ENCODE measurements at places on chromosomes 1 and 21. TPM values are rescaled to one million over a fixed set of nuclear protein-coding genes. Genes with fewer than 3 reads are reported as not detected.

The PLA2G5 gene
- total RNA-seq, result not detected

The NEK2 gene
- total RNA-seq, result 15.0 TPM

The CFAP74 gene
- total RNA-seq, result not detected

The PSRC1 gene
- 18.4 TPM for total RNA-seq

The CDA gene
- 10.1 TPM for total RNA-seq

The L1TD1 gene
- total RNA-seq, result not detected

The ARHGAP30 gene
- not detected for total RNA-seq

The C1orf141 gene
- total RNA-seq, result not detected

The DIPK1A gene
- total RNA-seq, result 15.0 TPM
